LHCN-M2 (cell line): ENCODE measurements at places on chromosomes 12 and 14. TPM values are rescaled to one million over a fixed set of nuclear protein-coding genes. Genes with fewer than 3 reads are reported as not detected.

DNA sequence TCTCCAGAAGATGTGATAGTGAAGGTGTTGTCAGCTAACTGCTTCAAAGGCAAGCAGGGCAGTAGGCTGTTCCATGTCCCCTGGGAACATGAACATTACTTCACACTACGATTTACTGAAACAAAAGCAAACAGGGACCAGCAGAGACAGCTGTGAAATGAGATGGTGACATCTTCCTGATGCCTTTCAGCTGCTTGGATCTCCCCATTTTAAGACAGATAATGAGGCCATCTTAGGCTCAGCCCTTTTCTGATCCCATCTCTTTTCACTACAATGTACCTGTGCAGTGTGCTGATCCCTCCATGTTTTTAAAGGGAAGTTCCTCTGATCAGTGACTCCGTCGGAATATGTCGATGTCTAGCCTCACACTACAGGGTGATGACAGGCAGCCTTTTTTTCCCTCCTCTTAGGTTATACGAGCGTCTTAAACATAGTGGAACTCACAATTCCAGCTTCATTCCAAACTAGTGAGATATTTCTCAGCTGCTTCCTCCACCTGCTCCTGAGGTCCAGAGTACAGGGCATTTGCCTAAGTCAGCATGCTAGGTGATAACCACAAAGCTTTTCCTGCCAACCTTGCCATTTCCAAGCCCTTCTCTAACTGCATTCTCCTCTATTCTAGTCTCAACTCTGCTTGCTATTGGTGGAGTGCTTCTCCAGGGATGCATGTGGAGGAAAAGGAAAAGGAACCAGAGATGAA is 87.6 kb upstream of the EGLN3 start:
- peak; percentile 79 for DNase-seq

DNA sequence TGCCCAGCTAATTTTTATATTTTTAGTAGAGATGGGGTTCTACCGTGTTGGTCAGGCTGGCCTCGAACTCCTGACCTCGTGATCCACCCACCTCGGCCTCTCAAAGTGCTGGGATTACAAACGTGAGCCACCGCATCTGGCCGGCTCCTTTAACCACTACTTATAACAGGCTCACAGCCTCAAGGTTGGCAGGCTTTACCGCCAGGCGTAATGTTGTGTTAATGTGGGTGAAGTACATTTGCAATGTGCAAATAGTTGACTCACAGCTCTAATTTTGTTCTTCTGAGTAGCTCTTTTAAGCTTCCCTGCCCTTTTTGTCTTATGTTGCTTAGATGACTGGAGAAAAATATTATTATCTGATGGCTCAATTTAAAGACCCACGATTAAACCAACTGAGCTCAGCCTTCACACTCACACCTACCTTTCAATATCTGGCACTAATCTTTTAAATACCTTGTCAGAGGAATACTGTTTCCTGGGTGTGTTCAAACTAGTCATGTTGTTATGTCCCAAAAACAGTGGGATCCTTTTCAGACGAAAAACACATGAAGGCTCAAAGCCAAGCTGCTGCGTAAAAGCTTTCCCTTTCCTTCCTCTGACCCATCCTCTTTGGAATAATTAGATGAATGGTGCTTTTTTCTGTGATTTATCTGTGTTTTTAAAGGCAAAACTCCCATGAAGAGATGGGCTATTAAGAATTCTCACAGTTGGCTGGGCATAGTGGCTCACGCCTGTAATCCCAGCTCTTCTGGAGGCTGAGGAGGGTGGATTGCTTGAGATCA is 57.2 kb upstream of the USP44 start:
- DNase-seq: peak; percentile 88

DNA sequence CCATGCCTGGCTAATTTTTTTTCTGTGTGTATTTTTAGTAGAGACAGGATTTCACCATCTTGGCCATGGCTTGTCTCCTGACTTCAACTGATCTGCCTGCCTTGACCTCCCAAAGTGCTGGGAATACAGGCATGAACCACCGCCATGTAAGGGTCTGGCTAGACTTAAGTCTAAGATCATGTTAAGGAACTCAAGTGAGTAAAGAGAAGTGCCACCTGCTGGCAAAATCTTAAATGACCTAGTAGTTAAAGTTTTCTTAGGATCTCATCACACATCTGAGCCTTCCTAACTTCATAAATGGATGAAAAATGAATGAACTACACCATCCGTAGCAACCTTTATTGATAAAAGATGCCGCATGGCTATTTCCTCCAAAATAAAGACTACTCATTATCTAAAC is 1.7 kb upstream of the C12orf56 start:
- peak; percentile 36 for DNase-seq

GRCh38 chr12:112847708-112848337 is 56.3 kb downstream of the RPH3A start:
- no peak for DNase-seq

- DNase-seq: no peak
Measured at GRCh38 chr12:40382217-40382616, 157.4 kb downstream of the LRRK2 start.

DNA sequence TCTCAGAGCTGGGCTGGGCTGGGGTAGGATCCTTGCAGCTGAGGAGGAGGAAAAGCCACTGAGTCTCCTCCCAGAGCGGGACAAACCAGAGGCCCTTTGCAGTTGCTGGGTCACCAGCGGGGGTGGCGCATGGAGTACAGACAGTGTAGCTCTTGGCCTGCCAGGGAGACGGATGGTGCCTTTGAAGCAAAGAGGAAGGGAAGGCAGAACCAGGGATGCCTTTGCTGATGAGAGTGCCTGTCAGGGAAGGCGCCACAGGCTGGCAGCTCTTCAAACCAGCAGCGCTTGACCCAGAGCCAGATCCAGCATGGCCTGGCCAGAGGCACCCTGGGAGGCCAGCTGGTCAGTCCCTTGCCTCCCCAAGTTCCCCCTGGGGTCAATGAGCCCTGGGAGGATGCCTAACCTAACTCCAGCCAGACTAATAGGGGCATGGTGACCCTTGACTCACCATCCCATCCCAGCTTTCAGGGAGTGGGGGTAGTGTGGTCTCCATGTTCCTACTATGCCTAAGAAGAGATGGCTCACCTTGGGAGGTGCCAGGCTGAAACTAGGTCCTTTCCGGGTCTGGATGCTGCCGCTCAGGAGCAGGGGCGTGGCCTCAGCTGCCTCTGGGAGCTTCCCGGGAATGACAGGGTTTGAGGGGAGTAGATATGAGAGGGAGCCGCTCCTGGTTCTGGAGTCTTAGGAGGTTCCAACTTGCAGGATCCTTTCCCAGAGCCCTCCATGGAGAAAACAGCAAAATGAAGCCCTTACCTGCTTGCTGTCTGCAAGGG is 19.8 kb downstream of the VASH1 start:
- DNase-seq: peak; percentile 20

- peak; percentile 74 for DNase-seq
Measured at GRCh38 chr14:61076556-61076955, 95.5 kb downstream of the SLC38A6 start.

GRCh38 chr12:20206410-20206809 is 161.9 kb upstream of the PDE3A start:
- DNase-seq: no peak

DNA sequence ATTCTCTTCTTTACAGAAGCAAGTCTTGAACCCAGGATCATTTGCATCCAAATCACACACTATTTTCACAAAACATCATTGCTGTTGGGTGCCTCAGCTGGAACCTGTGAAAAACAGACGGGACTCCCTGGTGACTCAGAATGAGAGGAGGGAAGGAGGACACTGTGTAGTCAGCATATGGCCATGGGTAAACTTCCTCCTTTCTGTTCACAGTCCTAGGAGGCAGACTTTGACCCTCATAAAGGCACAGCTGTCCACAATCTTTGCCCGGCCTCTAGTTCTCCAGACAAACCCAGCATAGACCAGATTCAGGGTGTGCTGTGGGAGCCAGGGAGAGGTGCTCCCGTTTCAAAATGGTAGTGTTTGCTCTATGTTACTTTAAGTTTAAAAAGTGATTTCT is 62.0 kb downstream of the DYRK2 start:
- peak; percentile 81 for DNase-seq

DNA sequence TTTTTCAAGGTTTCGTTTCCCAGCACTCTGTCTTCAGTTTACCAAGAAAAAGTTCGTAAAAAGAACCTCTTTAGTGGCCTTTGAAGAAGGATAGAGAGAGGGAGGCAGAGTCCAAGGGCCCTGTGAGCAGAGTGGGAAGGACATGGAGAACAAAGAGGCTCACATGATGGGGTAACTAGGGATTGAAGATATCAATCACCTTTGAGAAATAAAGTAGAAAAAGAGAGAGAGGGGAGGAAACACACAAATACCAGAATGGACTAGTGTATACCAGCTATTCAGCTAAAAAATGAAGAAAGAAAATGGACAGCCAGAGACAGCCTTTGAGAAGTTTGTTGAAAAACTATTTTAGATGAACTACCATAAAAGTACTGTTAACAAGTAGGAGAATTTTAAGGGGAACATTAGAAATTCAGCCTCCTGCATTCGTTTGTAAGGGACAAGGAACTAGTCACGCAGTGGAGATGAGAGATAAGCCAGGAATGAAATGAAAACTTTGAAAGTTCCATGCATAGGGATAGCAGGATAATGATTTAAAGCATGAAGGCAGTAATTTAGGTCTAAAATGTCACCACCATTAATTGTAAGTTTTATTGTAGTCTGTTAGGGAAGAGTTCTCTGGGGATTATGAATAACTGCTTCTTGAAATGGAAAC is 82.1 kb downstream of the SPTSSA start:
- no peak for DNase-seq

DNA sequence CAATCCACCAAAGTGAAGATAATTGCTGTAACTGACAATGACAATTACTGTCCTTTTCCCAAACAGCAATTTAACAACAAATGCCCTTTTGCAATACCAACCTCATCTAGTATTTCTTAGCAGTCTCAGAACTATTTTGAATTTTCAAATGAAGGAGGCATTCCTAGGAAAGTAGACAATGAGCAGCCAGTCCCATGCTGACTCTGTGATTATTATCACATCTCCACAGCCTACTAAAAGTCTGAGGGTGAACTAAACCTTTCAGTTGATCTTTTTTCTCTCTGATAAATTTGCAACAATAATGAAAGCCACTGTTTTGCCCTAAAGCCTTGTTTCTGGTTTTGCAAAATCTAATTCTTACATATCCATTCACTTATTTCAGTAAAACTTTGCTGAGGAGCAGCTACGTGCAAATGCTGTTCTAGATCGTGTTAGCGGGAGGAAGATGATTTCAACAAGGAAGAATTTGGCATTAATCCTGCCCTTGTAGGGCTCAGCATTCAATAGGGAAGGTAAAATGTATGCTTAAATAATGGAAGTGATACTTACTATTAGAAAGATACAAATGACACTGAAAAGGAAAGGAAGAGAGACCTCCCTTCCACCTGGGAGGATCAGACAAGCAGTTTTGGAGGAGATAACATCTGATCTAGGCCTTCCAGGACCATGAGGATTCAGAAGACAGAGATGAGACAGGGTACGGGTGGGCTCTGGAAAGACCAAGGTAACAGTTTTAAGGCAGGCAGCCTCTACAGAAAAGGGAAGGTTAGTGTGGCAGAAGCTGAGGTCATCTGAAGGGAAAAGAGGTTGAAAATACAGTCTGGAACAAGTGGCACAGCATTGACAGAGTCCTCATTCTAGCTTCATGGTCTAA is 47.4 kb downstream of the SLC38A1 start:
- DNase-seq: peak; percentile 24

The DYNC1H1 gene
- 386 and 453 TPM in 2 replicates for total RNA-seq

The FGF6 gene
- total RNA-seq: not detected in 2 replicates

The NEUROD4 gene
- not detected in 2 replicates for total RNA-seq

The PLEK2 gene
- total RNA-seq: 0.34 and 0.64 TPM in 2 replicates

The RFX4 gene
- total RNA-seq: not detected in 2 replicates
